ENCODE measurements at places on chromosomes 2 and 18.
A peak's percentile ranks its signal among the peaks of the same experiment; 100 is the strongest.

GRCh38 chr2:231037202-231037730 is at the start of gene C2orf72:
Gene C2orf72 (plus strand): TSS chr2:231037523. CDS start chr2:231037566, 43 bp downstream.
- peak; percentile 43 for DNase-seq

DNA sequence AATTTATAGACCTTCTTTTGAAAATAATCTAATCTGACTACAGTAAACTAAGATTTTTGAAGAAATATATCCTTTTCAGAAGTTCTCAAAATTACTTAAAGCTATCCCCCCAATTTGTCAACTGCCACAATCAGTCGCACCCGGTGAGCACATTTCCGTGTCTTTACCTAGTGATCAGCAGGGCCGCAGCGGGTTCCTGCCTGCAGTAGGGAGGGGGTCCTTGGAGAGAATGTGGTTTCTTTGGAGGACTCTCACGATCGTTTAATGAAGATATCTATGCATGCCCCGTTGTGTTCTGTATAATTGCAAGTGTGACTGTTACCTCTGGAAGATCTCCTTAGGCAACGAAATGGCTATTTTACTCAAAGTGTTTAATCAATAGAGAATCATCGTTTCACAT is 251.9 kb upstream of the RAB12 start:
- DNase-seq: no peak

DNA sequence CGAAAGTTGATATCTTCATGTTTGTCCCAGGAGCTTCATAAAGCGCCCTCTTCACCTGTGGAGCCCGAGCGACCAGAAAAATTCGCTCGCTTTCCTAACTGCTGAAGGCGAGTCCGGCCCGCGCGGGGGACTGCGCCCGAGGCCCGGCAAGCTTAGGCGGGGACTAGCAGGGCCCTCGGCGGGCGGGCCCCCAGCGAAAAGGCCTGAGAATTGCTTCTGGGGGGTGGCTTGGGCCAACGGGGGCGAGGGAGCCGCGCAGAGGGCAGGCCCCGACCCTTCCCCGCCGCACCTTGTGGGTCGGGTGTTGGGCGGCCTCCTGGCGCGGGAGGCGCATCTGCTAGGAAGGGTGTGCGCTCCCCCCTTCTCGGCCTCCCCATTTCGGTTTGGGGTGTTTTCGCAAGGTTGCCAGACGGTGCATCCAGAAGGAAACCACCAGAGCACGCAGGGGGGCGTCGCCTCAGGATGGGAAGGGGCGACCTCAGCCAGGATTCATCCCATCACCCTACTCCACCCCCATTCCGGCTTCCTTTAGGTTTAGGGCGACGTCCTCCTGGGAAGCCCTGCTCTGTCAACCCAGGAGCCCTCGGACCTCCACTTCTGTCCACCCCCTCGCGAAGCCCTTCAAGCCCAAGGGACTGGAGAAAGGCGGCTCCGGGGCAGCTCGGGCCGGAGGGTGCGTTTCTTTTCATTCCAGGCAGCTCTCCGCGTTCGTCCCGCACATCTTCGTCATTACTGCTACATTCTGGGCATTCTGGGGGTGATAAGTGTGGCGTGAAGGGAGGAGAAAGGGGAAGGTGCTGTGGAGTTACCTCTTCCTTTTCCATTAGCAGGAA is 9.1 kb downstream of the SP9 start:
- peak; percentile 53 for DNase-seq

DNA sequence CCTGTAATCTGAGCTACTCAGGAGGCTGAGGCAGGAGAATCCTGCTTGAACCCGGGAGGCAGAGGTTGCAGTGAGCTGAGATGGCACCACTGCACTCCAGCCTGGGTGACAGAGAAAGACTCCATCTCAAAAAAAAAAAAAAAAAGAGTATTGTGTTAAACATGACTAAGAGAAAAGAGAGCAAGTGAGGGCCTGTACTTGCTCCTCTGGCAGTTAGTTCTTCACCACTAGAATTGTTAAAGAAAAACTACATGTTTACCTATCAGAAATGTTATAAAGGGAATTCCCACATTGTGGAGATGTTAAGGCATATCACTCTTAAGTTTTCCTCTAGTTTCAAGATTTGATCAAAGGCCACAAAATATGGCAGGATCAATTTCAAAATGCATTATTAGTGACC is 75.4 kb upstream of the LRATD1 start:
- DNase-seq: no peak

GRCh38 chr2:145653553-145653952 is 1133.6 kb upstream of the ZEB2 start:
- no peak for DNase-seq

- DNase-seq: no peak
These were observed 87.9 kb upstream of the ETAA1 start for GRCh38 chr2:67309281-67309680.

DNA sequence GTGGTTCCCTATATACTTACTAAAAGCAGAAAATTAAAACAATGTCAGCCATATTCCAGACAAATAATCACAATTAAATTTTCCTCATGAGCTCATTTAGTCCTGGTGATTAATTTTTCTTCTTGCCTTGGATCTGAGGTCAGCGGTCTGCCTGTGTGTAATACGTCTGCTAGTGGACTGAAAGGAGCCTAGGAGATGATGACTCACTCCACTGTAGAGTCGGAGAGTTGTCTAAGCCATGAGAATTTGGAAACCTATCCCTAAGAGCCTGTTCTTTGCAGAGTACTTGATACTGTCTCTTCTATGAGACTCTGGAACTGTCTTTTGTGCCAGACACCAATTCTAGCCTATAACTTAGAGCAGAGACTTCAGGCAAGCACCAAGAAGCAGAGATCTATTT is 94.2 kb upstream of the RAB27B start:
- no peak for DNase-seq

DNA sequence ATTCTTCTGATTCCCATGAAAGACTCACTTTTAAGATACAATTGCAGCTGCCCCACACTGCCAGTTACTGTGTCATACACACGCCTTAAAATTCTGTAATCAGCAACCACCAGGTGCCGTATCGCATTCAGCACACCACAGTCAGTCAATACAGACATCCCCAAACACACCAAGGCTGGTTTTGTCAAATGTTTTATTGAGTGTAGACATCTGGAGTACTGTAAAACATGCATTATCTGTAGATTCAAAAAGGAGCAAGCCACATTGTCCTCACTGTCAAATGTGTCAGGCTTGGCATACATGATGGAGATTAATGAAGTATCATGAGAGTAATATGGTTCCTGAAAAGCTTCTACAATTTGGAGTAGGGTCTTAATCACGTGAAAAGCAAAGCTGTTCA is 109.7 kb upstream of the SP3 start:
- DNase-seq: no peak

GRCh38 chr2:240591226-240591625 is 4.7 kb downstream of the CAPN10 start:
- no peak for DNase-seq

GRCh38 chr18:47970664-47971531 is 40.4 kb upstream of the SMAD2 start:
- no peak for DNase-seq

DNA sequence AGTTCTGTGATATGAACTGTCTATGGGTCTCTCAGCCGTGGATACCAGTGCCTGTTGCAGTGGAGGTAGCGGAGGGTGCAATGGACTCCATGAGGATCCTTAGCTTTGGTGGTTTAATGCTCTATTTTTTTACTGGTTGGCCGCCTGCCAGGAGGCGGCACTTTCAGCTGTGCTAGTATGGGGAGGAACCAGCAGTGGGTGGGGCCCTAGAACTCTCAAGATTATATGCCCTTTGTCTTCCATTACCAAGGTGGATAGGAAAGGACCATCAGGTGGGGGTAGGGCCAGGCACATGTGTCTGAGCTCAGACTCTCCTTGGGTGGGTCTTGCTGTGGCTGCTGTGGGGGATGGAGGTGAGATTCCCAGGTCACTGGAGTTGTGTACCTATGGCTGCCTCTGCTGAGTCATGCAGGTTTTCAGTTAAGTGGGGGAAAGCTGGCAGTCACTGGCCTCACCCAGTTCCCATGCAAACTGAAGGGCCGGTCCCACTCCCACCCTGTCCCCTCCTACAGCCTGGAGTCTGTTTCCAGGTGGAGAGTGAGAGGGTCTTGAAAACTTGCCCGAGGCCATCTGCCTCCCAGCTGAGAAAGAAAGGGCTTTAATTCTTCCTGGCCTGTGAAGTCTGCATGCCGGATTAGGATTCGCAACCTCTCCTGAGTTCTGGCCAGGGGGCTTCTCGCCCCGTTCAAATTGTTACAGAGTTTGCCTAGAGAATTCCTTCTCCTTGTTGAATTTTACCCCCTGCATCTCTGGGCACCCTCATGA is 14.5 kb downstream of the KCNS3 start:
- no peak for DNase-seq

DNA sequence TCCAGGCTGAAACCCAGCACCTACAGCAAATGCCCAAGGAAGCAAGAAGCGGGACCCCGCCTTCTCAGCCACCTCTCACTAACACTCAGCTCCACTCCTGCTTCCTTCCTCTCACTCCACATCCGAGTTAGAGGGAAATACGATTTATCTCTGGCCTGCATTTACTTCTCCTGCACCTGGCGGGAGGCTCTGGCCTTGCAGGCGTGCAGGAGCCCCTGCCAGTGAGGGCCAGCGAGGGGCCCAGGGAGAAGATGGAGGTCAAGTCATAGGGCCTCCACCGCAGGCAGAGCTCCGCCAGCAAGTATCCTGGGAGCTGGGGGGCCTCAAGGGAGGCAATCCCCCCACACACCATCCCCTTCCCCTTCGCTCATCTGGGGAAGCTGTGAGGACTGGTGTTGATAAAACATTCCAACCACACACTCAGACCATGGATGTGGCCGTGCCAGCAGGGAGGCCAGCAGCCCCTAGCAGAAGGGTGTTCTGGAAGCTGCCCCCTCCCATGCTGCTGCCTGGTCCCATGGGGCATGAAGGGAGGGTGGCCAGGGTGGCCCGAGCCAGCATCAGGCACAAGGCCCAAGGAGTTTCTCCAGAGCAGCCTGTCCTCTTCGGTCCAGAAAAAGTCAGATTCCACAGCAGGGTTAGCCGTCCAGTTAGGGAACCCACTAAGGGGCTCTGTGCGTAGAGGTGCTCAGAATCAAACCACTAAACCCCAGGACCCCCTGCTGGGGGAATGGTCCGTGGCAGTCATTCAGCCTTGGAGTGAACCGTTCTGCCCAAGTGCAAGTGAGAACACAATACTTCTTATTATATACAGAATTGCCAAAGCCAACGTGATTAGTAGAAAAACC is 91.2 kb downstream of the HDAC4 start:
- DNase-seq: no peak

DNA sequence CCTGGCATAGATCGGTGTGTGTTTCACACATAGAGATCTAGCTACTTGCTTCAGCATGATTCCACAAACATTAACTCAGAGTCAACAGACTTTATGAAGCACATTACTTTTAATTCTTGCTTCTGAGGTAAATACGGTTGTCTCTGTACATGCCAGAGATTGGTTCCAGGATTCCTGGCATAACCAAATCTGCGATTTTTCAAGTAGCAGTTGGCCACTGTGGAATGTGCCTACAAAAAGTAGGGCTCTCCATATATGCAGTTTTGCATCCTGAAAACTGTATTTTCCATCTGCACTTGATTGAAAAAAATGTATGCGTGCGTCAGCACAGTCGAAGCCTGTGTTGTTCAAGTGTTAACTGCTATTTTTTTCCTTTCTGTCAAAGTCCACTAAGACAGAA is 85.0 kb downstream of the ZAP70 start:
- DNase-seq: no peak

DNA sequence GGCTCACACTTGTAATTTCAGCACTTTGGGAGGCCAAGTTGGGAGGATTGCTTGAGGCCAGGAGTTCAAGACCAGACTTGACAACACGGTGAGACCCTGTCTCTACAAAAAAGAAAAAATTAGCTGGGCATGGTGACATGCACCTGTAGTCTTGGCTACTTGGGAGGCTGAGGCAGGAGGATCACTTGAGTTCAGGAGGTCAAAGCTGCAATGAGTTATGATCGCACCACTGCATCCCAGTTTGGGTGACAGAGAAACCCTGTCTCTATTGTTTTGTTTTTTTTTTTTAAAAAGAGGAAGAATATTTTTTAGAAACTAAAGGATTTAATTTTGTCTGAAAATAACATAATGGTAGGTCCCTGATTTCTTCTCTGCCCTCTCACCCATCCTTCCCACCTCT is 79.4 kb upstream of the TMEM200C start:
- DNase-seq: no peak

GRCh38 chr2:153834662-153835061 is 37.1 kb upstream of the GALNT13 start:
- no peak for DNase-seq

DNA sequence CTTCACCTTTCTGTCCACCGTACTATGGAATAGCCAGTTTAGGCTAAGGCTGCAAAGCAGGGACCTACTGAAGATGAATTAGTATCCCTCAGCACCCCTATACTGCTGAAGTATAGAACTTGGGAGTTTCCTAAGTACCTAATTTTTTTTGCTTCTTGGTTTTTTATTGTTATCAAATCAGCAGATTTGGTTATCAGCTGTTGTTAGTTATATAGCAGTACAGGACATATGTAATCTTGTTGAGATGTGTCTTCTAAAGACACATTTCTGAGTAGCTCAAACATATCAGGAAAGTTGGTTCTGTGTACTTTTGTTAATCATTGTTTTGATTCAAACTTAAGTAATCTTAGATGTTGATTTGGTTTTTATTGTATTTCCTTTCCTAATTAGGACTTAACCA is 5.2 kb downstream of the MYL12A start:
- DNase-seq: no peak

- DNase-seq: no peak
These were observed 158.4 kb downstream of the ATP9B start for GRCh38 chr18:79227621-79228020.

DNA sequence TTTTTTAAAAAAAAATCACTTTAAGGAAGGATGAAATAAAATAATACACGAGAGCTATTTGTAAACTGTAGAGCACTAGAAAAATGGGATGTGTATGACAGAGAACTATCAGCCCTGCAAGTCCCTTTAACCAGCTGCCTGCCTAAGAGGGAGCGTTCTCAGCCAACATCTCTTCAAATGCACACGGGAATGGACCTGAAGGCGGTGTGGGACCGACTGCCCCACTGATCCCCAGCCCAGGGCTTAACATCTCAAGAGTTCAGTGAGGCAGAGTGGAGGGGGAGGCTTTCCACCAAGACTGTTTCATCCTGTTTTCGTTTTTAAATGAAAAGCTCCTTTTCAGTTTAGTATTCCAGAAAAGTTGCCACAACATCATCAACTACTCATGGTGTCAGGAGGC is 2.2 kb downstream of the INPP4A start:
- no peak for DNase-seq

DNA sequence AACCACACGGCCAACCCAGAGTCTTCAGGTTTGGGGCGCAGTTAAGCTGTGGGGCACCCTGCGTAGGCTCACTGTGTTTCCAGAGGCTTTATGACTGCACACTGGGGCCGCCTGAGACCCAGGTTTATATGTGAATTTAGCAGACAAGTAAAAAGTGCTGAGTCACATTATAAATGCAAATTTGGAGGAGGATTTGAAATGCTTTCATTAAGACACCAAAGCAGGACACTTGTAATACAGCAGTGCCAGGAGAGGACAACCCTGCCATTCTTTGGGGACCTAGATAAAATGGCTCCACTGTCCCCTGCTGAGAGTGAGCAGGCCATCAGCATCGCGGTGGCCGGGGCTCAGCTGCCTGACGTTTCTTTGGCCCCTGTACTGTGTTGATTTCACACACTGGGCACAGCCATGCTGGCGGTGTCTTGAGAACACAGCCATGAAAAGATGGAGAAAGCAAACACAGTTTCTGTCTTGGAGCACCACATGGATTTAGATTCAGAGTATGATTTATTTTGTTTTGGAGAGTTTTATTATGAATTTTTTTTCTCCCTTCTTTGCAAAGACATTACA is 10.2 kb downstream of the ACKR3 start:
- no peak for DNase-seq

GRCh38 chr2:201532686-201533304 is 81.3 kb downstream of the STRADB start:
- no peak for DNase-seq

- peak; percentile 85 for DNase-seq
These were observed 634 bp downstream of the PTPRM start for GRCh38 chr18:7567474-7568425.

- DNase-seq: no peak
These were observed 64.7 kb downstream of the DGKD start for GRCh38 chr2:233418761-233419546.

Data from eye (tissue), 1 donor.